ENCODE measurements at places on chromosomes 1 and 21.

GRCh38 chr1:107976836-107977235, 11.9 kb upstream of the VAV3 start:
- no peak for DNase-seq

GRCh38 chr1:89737985-89738510, 82.8 kb upstream of the LRRC8D start:
- DNase-seq, result no peak

GRCh38 chr1:92126088-92126487, 45.9 kb downstream of the BTBD8 start:
- no peak for DNase-seq

GRCh38 chr1:65255035-65255655, 54.2 kb upstream of the DNAJC6 start:
- DNase-seq, result no peak

- DNase-seq, result no peak
These were observed 82.1 kb upstream of the CCDC190 start for GRCh38 chr1:162942916-162943559.

GRCh38 chr1:103788377-103788776, 38.7 kb downstream of the AMY1C start:
- no peak for DNase-seq

All from SIG-M5 (cell line).